ENCODE measurements at places on chromosomes 6 and 20.
A peak's percentile ranks its signal among the peaks of the same experiment; 100 is the strongest.

GRCh38 chr20:18750735-18751134 lies 62.8 kb upstream of the SCP2D1 start:
- no peak for DNase-seq

DNA sequence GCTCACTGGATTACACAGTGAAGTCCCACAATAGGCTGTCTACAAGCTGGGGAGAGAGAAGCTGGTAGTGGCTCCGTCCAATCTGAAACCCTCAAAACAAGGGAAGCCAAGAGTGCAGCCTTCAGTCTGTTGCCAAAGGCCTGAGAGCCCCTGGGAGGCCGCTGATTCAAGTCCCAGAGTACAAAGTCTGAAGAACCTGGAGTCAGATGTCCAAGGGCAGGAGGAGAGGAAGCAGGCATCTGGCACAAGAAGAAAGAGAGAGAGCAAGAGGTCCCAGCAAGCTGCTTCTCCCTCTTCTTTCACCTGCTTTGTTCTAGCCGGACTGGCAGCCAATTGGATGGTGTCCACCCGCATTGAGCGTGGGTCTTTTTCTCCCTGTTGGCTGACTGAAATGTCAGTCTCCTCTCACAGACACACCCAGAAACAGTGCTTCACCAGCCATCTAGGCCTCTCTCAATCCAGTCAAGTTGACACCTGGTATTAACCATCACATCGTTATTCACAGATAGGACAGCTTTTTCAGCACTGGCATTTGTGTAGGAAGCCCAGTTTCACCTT lies 51.2 kb downstream of the CRYBG1 start:
- DNase-seq, result no peak

- DNase-seq, result no peak
These were observed 146.6 kb downstream of the RNASET2 start for GRCh38 chr6:166809721-166810120.

DNA sequence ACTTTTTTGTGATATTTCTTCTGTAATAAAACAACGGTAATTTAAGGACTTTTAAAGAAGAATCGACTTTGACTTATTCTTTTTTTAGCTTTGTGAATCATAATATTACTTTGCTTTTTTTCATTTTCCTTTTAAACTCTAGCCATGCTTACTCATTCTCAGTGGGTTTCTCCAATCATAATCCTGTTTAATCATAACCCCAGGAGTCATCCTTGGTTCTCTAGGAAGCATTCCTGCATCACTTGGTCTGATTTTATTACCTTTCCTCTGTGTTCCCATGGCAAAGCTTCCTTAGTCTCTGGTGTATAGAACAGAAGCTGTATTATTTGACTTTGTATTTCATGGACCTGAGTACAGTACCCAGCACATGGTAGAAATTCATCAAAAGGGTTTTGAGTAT lies 223.5 kb downstream of the CDKAL1 start:
- DNase-seq, result no peak

GRCh38 chr20:51204794-51205193 lies 181.9 kb upstream of the KCNG1 start:
- no peak for DNase-seq

DNA sequence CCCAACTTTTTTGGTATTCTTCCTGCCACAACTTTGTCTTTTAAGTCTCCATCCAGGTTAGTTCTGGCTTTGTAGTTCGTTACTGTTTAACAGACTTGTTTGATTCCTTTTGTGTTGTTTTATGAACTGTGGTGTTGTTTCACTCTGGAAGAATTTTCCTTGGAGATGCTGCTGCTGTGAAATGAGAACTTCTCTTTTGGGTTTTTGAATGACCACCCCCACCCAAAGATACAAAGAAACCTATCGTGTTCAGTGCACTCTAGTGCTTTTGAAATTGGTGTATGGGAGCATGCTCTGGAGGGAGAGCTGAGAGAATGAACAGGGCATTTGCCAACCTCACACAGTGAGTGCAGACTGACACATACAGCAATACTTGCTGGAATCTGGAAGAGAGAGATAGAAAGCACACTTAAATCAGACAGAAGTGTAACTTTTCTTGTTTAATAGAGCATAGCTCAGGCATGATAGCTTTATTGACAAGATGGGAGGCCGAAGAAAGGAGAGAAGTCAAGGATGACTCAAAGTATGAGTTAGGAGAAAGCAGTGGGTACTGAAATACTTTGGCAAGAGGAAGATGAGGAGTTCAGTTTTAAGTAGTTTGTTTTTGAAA lies 293.1 kb downstream of the SOX4 start:
- no peak for DNase-seq

DNA sequence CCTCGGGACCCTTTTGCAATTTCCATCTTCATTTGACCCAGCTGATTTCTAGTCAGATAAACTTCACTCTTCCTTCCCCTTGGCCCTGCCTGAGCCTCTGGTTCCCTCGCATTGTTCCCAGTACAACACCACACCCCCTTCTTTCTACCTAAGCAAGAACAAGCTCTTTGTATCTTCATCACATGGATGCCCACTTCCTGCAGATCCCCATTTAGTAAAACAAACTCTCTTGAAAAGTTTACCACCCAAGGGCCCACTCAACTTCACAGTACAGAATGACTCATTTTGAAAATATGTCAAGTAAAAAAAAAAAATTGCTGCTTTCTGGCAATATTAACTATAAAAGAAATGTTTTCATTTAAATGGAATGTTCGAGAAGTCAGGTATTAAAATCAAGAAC lies 5.2 kb downstream of the FAXC start:
- no peak for DNase-seq

DNA sequence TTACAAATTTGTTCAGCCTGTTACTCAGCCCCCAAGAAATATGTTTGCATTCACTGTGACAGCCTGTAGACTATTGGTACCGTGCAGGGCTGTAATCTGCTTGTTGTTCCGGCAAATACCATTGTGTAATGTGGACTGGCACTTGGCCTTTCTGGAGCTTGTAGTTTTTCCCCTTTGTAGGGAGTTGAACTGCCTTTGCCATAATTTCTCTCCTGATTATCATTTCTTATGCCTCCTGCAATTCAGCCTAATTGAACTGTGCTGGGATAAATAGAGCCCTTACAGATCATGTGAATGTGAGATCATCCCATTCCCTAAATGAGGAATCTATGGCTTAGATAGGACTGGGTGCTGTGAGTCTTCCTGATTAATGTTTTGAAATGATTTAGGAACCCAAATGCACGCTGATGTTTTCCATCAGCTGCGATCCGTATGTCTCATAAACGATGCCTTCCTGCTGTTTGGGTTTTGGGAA lies 185.1 kb downstream of the JARID2 start:
- no peak for DNase-seq

DNA sequence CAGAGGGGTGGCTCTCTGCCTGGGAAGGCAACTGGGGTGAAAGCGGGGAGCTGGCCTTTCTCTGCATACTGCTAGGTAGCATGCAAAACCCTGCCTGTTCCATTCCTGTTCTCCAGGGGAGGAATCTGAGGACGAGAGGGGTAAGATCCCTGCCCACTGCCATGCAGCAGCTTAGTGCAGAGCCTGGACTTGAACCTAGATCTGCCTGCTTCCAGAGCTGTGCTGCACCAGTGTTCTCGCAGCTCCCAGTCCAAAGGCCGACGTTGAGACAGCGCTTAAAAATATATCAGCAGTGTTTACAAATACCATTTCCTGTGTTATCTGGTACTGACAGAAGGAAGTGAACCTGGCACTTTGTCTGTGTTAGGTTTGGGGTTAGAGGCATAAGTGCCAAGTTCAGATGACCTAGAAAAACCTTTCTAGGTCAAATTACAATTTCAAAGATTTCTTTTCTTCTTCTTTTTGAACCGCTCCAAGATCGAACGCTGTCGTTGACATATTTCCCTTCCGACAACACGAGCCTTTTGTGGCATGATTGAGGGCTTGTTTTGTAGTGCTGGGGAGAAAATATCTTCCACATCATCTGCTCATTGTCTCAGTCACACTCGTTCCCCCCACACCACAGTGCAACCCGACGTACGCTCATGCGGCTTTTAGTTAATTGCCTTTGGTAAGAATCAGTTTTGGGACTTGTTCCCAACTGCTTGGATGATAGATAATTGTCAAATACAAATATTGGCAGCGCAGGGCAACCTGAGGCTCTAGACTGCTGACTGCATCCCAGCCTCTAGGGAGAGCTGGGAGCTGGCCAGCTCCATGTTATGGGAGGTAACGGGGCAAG lies 44.6 kb downstream of the TOX2 start:
- DNase-seq, result no peak

DNA sequence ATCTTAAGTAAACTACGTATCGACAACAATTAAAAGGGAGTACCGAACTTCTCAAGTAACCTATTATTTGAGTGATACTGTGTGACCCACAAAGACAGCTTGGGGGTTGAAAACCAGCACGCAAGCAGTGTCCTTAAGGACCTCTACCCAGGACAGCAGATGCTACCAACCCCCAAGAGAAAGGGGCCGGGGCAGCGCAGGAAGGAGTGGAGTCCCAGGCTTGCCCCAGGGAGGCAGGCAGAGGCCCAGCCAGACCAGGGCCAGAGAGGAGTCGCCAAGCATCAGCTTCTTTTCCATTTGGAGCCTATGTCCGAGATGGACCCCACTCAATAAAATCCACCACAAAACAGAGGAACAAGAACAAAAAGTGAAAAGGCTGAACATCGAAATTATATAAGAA lies 11.9 kb downstream of the DIDO1 start:
- DNase-seq, result no peak

DNA sequence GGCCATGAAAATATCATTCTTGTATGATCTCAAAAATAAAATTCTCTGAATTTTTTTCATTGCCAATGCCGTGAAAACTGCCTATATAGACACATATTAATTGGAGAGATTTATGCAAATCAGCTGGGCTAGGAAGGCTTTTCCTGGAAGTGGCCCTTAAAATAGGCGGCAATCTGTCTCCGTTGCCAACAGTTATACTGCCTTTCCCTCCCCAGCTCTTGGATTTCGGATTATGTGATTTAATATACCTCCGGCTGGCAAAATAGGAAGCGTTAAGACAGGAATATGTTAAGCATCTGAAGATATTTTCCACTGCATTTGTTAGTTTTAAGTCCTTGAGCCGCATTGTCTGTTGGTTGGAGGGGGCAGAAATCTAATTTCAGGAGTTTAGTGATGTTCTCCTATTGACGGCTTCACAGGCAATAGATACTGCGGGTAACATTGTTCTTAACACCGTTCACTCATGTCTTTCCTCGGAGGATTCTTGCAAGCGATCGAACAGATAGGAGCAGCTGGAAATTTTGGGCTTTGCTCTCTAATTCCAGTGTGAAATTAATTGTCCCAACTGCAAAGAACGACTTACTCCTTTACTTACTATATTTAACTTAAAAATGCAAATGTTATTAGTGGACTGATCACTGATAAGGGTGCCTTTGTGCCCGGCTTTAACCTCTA lies 113.3 kb downstream of the LINC00237 start:
- DNase-seq, result no peak

DNA sequence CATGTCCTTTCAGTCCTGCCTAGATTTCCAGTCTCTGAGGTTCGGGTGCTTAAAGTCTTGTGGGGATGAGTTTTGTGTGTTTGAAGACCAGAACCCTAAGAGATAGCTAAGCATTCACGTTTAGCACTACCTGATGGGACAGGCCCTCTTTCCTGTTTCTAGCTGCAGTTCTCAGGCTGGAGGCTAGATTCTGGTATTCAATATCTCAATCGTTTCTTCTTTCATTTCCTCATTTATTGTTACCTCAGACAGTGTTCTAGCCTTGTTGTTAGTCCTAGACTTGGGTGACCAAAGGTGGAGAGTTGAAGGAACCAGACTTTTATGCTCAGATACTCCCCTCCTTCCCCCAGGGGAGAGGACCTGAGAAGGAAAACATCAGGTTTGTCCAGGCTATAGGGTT lies 16.8 kb downstream of the CEP250 start:
- DNase-seq, result no peak

GRCh38 chr20:53582574-53583351 lies 10.9 kb downstream of the ZNF217 start:
- no peak for DNase-seq

- no peak for DNase-seq
These were observed 32.6 kb upstream of the TBC1D7 start for GRCh38 chr6:13360671-13361540.

- DNase-seq, result no peak
These were observed 496 bp downstream of the GRM4 start for GRCh38 chr6:34145161-34146020.

DNA sequence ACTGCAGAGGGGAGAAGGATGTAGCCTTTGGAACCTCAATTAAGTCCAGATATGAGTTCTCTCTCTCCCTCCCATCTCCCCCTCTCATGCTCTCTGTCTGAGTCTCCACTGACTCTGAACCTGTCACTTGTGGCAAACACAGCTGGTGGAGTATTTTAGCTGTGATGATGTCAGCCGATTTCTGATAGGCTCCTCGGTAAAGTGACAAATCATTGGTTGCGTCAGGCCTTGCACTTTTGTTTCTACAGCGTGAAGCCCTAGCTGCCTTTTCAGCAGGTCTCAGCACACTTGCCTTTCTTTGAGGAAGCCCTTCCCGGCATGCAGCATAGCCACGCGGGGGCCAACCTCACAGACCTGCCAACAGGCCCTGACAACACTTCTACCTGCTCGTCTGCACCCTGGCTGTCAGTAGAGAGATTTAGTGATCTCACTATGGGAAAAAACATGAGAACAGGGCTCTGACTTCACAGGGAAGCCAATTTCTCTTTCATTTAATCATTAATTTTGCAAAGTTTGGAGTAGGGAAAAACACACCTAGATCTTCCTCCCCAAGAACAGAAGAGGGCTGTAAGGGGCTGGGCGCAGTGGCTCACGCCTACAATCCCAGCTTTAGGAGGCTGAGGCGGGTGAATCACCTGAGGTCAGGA lies 84.4 kb downstream of the GMPR start:
- DNase-seq, result peak; percentile 47

DNA sequence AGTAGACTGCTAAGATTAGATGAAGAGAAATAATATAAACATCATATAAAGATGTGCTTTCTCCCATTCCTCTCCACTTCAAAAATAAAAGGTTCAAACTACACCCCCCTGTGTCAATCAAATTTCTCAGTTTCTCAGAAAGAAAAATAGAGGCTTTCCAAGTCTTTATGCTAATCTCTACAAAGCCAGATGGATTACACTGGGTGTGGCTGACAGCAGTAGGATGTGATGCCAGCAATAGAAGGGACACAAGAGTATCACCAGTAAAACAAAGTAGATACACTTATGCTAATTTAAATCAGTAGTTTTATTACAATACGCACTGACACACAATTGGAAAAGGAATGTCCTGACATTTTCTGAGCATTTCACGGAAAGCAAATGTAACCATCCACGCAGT lies 353.4 kb downstream of the RNGTT start:
- no peak for DNase-seq

DNA sequence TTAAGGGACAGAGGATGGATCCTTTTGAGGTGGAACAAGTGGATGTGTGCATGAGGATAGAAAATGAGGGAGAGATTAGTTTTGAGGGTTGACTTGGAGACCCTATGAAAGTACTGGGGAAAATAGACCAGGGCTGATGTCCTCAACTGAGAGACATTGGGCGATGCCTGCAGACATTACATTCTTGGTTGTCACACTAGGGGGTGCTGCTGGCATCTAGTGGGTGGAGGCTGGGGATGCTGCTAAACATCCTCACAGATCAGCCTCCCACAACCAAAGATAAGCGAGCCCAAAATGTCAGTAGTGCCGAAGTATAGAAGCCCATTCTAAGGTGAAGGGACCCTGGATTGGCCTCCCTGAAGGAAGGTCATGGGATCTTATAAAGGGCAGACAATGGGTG lies 63.3 kb downstream of the MOCS1 start:
- DNase-seq, result no peak

- DNase-seq, result no peak
These were observed 627.5 kb downstream of the COL12A1 start for GRCh38 chr6:74578339-74578738.

GRCh38 chr6:43378631-43379030 lies 9.2 kb upstream of the ZNF318 start:
- no peak for DNase-seq

GRCh38 chr6:170046791-170047626 lies 243.9 kb downstream of the DLL1 start:
- DNase-seq, result no peak

GRCh38 chr20:62275219-62275618 lies 27.6 kb upstream of the ADRM1 start:
- DNase-seq, result no peak
